ENCODE measurements at places on chromosomes 12 and 14.

DNA sequence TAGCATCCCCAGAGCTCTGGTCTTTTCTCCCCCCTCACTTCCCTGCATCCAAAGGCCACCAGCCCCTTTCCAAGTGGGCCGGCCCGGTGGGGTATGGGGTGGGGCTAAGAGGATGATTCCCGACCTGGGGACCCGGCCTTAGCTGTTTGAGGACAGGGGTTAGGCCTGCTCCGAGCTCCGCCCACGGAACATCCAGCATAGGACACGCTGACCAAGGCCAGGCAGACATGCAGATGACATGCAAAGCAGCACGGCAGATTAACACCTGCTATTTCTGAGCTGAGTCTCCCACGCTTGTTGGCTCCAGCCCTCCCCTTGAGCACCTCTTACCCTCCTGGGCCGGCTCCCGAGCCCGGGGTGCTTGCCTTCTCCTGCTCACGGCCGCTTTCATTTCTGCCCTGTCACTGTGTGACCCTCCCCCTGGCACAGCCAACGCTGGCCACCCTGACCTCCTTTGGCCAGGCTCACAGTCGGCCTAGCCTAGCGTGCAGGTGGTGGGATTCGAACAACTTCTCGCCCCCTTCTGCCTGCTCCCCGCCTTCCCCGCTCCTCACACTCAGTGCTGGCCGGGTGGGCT is 40.2 kb downstream of the TEAD4 start:
- no peak for DNase-seq

DNA sequence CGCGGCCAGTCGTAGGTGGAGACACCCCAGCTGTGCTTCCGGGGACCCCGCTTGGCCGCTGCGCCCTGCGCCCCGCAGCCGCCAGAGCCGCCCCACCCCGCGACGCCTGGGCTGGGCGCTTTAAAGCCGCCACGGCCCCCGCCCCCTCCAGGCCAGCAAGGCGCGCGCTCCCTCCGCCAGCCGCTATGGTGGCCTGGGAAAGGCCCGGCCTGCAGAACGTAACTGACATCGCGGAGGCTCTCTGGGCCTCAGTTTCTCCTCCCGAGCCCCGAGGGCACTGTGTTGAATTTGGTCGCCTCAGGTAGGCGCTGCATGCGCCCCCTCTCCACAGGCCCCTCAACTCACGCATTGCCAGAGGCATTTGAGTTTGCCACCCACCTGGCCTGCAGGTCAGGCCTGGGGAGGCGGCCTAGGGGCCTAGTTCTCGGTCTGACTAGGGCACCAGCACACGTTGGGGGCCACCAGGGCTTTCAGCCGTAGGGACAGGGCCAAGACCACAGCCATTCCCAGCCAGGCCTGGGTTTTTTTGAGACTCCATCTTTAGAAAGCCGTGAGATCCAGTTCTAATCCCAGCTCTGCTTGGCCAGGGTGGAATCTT is at the start of gene NGB:
Gene NGB (minus strand): TSS at position 94 of the 598 bp plus-strand sequence. CDS start 269 bp downstream, outside the sequence.
- DNase-seq = no peak

DNA sequence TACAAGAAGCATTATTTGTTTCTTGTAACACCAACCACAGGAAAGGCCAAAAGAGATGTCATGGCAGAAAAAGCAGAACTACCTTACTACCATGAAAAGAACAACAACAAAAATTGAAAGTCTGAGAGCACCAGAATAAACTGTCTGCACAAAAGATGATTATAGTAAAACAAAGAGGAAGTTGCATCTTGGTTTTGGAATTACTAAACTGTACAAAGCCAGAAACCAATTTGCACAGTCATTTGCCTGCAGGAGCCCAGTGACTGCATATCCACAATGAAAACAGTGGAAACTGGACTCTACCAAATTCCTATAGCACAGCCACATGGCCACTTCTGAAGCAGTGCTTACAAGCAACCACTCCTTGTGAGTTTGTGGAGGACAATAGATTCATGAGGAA is 276.2 kb downstream of the SSPN start:
- no peak for DNase-seq

DNA sequence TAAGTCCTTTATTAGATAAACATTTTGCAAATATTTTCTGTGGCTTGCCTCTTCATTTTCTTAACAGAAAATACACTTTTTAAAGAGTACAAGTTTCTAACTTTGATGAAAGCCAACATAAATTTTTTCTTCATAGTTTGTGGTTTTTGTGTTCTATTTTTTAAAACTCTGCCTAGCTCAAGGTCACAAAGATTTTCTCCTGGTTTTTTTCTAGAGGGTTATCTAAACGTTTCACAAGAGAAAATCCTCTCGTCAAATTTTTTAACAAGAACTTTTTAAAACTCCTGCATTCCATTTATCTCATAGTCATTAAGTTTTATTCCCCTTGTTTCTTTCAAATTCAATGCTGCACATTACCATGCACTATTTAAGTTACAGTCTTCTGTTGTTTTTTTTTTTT is 8.2 kb downstream of the AREL1 start:
- DNase-seq = no peak

GRCh38 chr12:57896434-57897201 is 44.7 kb upstream of the ATP23 start:
- DNase-seq = no peak

DNA sequence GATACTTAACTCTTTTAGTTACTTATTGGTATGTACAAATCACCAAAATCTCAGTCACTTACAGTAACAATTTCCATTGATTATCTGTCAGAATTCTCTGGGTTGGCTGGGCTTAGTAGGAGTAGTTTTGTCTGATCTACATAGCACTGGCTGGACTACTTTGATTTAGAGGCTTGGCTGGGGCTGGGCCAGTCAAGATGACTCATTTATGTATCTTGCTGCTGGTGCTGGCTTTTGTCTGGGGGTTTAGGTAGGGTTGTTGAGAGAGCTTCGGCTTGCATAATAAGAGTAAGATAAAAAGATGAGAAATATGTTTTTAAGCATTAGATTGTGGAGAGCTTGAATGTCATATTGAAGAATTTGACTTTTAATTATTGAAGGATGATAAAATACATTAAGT is 1093.7 kb downstream of the SLC6A15 start:
- no peak for DNase-seq

- no peak for DNase-seq
Observed at GRCh38 chr12:100234591-100235304, 32.1 kb downstream of the DEPDC4 start.

- DNase-seq = no peak
Observed at GRCh38 chr12:132138941-132139871, 4.9 kb downstream of the DDX51 start.

- no peak for DNase-seq
Observed at GRCh38 chr12:8968761-8969160, 19.3 kb upstream of the M6PR start.

GRCh38 chr12:89319122-89319521 is 33.2 kb downstream of the DUSP6 start:
- DNase-seq = no peak

DNA sequence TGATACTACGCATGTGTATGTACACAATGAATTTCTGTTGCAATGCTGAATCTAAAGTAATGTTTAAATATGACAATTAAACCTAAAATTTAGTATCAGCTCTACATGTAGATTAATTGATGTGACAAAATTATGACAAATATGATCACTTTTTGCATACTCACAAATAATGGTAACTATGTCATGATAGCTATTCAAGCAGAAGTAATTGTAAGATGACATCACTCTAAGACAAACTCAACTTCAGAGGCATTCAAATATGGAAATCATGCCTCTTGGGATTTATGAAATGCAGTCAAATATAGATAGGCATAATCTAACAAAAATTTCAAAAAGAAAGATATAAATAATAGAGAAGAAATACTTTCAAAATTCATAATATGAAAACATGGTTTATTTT is 571.7 kb upstream of the LRFN5 start:
- no peak for DNase-seq

- DNase-seq = no peak
Observed at GRCh38 chr12:42769455-42769854, 179.9 kb upstream of the PRICKLE1 start.

GRCh38 chr12:39144613-39145061 is 239.2 kb upstream of the CPNE8 start:
- no peak for DNase-seq

DNA sequence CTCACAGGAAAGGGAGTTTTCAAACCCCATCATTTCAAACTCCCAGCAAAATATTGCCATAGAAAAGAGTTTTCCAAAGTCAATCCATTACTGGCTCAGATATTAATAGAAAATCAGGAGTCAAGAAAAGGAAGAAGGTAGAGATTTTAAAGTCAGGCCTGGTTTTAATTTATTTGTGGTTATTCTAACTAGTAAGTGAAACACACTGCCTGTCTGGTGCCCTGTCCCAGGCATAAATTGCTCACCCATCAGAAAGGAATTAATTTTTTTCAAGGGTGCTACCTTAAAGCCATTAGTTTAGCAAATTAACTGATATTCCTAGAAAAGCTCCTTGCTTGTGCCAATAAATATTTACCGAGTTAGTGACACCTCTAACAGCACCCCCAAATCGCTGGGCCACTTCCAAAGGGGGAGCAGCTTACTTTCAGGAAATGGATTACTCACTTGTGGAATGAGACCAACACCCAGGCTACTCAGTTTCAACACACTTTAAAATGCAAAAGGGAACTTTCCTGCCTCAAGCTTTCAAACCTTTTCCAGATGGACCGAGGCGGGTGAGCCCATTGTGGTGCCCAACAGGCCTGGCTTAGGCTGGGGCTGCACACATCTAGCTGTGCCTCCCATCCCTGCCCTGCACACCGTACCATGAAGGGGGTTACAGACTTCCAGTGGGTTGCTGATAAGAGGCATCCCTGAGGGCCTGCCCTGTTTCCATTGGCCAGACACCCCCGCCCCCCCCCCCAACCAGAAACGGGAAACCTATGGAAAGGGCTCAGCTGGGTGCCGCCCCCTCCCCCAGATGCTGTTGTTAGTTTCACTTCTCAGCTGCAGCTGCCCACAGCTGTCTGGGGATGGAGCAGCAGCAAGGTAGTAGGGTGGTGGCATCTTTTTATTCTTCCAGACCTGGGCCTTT is 117.2 kb downstream of the SAMD4A start:
- no peak for DNase-seq

DNA sequence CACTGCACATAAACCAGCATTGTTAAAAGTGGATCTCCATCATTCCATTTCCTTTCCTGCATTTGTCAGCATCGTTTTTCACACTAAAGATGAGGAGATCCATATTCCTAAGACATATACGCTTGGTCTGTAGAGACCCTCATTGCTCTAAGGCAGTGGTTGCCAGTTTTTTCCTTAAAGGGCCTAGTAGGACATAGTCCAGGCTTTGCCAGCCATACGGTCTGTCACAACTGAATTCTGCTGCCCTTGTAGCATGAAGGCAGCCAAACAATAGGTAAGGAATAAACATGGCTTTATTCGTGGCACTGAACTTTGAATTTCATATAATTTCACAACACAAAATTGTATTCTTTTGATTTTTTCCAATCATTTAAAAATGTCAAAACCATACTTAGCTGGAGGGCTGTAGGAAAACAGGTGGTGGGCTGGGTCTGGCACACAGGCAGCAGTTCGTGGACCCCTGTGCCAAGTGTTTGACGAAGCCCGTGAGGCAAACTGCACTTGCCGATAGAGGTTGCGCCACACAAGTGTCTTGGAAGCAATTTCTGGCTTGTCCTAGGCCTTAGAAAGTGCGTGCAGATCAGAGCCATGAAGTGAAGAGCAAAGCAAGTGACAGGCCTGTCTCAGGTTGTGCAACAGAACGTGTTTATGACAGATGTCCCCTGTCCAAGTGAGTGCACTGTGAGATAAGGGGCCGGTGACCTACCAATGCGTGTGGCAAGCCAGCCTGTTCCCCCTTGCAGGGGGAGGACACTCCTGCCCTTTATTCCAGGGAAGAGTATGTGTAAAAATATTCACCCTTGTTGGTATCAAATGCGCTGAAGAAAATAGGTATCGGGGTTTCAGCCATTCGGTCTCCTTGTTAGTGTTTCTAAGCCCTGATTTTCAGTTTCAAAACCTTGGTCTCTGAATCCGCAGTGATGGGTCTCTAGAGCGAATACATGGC is 916 bp upstream of the CHPT1 start:
- DNase-seq = no peak

- no peak for DNase-seq
Observed at GRCh38 chr12:106522708-106523107, 60.1 kb upstream of the RFX4 start.

- DNase-seq = no peak
Observed at GRCh38 chr12:19423166-19423930, 15.9 kb upstream of the AEBP2 start.

DNA sequence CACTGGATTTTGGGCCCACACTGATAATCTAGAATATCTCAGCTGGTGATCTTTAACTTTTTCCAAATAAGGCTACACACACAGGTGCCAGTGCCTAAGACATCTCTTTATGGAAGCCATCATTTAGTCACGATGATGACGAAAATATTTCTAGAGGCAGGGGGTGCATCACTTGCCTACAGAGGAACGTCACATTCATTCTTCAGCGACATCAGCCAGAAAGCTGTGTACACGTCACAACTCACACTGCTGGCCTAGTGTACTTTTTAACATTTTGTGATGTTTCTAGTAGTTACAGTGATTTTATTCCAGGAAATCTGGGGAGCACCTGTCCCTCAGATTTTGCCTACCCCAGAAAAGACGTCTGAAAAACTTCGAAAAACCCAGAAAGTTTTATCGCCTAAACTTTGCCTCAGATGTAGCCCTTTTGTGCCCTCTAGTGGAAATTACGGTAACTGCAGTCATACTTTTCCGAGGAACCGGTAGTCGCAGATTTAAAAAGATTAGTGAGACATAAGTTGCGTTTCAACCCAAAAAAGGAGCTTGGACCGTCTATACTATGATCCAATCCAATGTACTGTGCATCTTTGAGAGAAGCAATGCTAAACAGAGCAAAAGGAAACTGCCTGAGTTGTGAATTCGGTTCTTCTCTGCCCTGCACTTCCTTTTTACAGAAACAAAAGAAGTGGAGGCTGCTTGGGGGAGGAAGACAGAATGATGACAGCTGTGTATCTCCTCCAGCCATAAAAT is 64.3 kb upstream of the STON2 start:
- no peak for DNase-seq

GRCh38 chr12:4270831-4271716 is 2.5 kb upstream of the CCND2 start:
- no peak for DNase-seq

GRCh38 chr12:7012024-7012607 is 6.2 kb downstream of the LPCAT3 start:
- DNase-seq = no peak

DNA sequence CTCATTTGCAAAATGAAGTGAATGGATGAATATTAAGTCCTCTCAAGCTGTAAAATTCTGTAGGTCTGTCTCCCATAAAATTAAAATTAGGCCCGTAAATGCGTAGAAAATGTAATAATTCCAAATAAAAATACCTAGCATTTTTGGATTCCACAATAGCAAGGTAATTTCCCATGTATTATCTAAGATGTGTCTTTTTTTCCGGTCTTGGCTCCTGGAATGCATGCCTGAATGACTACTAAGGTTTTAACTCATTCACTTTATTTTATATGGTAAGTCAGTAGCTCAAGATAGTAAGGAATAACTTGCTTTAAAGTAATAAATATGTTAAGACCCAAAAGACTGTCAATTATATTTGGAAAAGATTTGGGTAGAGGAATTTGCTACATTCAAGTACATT is 11.1 kb downstream of the TXNRD1 start:
- DNase-seq = no peak

- no peak for DNase-seq
Observed at GRCh38 chr12:124240493-124240892, 54.4 kb upstream of the RFLNA start.

GRCh38 chr12:132813443-132813842 is 15.2 kb downstream of the GOLGA3 start:
- no peak for DNase-seq

GRCh38 chr14:54805070-54805444 is 97.6 kb downstream of the GCH1 start:
- no peak for DNase-seq

Measured in D721Med (cell line).